Midbrain (tissue), 1 donor: ENCODE measurements at places on chromosomes 5 and 9.

GRCh38 chr9:92723801-92724323, 40.8 kb downstream of the BICD2 start:
- no peak for DNase-seq

DNA sequence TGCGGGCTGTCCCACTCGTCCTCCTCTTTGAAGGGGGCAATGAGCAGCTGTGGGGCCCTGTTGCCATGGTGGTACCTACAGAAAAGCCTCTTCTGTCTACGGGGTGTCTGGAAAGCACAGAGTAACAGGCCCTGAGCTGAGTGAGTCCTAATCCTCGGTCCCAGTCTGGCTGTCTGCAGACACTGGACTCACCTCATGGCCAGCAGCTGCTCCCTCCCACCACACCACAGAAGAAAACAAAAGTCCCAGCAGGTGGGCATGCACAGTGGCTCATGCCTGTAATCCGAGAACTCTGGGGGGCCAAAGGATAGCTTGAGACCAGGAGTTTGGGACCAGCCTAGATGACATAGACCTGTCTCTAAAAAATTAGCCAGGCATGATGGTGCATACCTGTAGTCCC, 19.9 kb downstream of the P4HA2 start:
- no peak for DNase-seq

DNA sequence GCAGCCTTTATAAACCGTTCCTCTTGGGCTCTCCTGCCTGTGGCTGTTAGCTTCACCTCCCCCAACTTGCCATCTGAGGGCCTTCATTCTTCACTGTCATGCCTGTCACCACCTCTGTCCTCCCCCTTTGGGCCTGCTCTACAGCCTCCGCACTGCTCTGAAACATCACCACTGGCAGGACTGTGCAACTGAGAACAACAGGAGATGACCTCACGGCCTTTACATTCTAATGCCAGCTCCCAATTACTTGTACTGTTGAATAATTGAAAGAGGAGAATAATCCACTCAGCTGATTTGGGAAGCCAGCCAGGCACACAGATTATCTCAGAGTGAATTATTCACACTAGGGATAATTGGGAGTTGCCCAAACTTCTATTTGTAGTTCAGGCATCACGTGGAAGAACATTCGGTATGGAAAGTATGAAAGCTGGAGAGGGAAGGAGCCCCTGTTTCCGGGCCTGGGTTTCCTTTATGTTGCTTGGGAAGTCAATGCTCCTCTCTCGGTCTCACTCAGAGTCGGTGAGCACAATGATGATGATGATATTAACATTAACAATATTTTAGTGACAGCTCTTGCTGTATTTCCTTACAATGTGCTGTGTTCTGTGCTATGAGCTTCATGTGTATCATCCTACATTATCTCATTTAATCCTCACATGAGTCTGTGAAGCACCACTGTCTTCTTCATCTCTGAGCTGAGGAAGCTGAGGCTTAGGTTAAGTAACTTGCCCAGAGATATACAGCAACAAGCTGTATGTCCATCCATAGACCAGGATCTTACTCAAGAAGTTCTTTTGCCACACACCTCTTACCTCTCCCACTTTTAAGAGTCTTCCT, 99.3 kb upstream of the LRRTM2 start:
- peak; percentile 42 for DNase-seq

DNA sequence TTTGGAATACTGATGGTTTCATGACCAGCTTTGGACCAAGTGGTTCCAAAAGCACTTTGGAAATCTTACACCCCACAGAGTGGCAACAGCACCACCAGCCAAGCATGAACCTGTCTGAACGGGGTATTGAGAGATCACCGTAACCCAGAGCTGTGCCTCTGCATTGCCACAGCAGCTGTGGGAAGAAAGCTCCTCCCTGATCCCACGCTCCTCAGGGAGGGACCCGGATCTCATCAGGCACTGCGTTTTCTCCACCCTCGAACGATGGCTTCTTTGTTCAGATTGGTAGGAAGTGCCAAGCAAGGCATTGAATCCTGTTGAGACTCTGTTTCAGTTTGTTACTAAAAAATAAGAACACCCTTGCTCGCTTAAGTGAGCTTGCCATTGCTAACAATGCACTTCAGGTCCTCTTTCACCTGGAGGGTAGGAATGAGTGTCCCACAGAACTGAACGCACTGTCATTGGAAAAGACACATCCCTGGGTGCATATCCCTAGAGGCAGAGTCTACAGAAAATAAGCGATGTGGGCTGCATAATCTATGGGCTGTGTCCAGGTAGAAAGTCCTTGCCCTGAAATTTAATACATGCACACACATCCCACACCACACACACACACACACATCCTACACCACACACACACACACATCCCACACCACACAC, 118.0 kb upstream of the ICE1 start:
- no peak for DNase-seq

GRCh38 chr5:103674251-103674650, 111.7 kb upstream of the NUDT12 start:
- DNase-seq, result no peak

GRCh38 chr5:102231693-102232619, 64.1 kb downstream of the SLCO4C1 start:
- DNase-seq, result no peak

DNA sequence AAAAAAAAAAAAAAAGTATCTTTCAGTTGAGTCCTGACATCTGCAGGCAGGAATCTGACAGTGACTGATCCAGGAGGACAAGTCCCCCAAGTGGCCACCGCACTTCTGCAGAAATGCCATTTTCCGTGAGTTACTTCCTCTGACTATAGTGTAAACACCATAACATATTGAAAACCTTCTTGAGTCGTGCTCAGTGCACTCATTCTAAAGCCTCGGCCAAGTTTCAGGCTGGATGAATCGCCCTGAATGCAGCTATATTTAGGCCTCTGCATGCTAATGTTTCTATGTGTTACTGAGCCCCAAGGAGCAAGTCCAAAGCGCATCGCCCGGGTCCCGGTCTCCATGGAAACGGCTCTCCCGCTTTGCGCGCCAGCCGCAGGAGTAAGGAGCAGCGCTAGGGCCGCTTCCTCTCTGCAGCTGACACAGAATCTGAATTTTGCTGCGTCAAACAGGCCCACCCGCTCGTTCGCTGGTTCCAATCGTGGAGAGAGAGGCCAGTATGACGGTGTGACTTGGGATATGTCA, 335.4 kb downstream of the MSX2 start:
- peak; percentile 67 for DNase-seq

- no peak for DNase-seq
Observed at GRCh38 chr5:14507156-14507941, 74.2 kb upstream of the OTULINL start.

DNA sequence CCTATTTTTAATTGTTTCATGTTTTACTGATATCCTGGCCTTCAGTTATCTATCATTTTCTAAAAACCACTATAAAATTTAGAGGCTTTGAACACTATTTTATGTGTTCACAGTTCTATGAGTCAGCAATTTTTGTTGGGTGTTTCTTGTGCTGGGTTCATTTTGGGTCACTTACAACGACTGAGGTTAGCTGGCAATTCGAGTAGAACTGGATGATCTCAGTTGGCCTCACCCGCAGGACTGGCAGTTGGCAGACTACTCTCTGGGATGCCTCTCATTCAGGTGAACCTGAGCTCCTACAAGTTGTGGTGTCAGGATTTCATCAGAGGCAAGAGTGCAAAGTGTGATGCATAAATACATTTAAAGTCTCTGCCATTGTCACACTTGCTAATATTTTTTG, 151.0 kb upstream of the PAPPA start:
- no peak for DNase-seq

- peak; percentile 60 for DNase-seq
Observed at GRCh38 chr5:159915904-159916840, at the start of gene ADRA1B. Gene ADRA1B (plus strand): TSS chr5:159916482. CDS start chr5:159916906, 424 bp downstream.

DNA sequence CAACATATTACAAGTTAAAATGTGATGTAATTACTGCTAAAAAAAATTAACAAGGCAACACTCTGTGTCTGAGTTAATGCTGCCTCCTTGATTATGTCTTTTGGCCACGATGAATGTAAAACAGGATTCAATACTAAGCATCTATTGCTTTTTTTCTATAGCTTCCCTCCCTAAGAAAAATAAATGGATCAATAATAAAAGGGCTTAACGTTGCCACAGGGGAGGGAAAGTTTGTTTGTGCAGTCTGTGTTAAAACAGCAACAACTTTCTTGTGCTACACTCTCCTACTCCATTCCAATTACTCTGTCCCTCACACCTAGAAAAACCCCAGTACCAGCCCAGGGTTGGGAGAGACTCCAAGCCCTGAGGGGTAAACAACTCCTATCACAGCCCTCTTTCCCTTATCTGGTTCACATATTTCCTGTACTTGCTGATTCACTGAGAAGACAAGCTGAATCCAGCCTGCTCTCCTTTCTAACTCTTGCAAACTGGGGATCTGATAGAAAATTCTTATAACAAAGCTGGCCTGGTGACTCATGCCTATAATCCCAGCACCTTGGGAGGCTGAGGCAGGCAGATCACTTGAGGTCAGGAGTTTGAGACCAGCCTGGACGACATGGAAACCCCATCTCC, 44.8 kb downstream of the PTPN3 start:
- no peak for DNase-seq

DNA sequence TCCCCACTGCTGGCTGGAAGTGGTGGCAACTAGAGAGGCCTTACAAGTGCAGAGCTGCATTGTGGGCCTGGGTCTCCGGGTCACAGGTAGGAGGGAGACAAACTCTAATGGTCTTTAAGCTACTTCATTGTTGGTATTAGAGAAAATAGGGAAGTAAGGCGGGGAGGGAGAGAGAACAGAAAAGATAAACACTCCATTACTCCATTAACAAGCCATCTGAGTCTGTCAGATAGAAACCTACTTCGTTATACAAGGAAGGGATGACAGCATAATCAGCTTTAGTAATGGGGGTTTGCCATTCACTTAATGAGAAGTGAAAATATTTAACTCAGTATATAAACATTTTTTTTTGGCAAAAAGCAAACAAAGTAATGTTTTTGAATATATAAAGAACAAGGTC, 107.4 kb downstream of the TLE1 start:
- no peak for DNase-seq

DNA sequence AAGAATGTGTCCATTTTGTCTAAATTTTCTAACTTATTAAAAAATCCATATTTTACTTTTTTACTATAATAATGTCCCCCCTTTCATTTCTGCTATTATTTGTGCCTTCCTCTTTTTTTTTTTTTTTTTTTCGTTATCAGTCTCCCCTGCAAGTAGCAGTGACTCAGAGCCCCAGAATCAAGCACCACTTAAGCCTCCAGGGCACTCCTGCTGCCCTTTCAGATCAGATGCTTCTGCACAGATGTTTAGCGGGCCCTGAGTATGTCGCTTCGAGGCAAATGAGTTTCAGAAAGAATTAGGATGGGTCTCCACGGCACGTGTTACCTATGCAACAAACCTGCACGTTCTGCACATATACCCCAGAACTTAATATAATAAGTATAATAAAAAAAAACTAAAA, 11.7 kb downstream of the MED7 start:
- no peak for DNase-seq

GRCh38 chr5:126395198-126395597, 28.0 kb upstream of the GRAMD2B start:
- no peak for DNase-seq

GRCh38 chr5:15946026-15946425, 233.6 kb downstream of the MARCHF11 start:
- no peak for DNase-seq

- DNase-seq, result no peak
Observed at GRCh38 chr9:92965061-92965758, 17.9 kb downstream of the FGD3 start.

- no peak for DNase-seq
Observed at GRCh38 chr5:159928122-159928909, 12.0 kb downstream of the ADRA1B start.

DNA sequence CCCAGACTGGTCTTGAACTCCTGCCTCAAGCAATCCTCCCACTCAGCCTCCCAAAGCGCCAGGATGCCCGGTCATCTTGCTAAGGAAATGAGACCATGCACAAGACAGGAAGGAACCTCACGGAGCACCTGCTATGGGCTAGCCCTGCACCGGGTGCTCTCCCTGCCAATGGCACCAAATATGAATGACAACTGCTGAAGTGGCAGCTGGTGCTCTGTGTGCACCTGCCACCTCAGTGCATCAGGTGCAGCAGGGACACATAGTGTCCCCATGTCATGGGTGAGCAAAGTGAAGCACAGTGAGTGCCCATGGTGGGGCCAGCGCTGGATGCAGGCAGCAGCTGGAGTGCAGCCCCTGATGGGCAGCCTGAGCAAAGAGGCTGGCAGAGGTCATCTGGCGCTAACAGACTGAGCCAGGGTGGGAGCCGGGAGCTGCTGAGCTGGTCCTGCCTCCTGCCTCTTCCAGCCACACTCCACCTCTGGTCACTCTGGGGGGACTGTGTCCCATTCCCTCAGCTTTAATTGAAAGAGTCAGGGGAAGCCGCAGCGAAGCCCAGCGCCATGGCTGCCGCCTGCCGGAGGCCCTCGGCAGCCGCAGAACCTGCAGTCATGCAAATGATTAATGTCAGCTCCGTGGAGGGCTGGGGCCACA, 46.4 kb downstream of the BARX1 start:
- no peak for DNase-seq

DNA sequence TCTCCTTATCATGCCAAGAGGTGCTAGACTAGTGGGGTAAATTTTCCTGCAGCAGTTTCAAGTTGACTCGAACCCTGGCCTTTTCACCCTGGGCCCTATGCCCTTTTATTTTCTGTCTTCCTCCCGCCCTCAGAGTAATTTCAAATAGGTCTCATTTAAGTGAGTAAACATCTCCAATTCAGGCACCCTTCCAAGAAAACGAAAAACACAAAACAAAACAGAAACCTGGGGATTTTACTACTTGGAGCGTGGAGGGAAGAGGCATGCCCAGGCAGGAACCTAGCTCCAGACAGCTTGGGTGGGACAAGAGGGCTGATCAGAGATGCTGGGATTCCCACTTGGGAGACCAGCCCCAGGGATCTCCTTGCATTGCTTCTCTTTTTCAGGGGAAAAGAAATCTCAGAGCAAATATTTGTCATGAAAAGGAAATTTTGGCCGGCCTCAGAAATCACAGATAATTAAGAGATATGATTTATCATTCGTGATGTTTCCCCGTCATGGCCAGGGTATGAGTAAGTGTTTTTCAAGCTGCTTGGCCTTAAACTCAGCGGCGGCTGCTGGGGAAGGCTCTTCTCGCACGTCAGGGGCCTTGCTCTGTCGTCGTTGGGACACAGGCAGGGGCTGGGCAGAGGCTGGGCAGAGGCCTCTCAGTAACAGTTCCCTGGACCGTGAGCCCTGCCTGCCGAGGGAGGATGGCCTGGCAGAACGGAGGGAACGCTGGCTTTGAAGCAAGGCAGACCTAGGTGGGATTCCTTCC, 248.6 kb upstream of the KLF4 start:
- DNase-seq, result no peak

- DNase-seq, result no peak
Observed at GRCh38 chr5:88677943-88678769, 204.8 kb downstream of the MEF2C start.
